ENCODE measurements at places on chromosomes 16 and 17.

GRCh38 chr17:19418251-19418992, 7.4 kb downstream of the RNF112 start:
- no peak for DNase-seq

DNA sequence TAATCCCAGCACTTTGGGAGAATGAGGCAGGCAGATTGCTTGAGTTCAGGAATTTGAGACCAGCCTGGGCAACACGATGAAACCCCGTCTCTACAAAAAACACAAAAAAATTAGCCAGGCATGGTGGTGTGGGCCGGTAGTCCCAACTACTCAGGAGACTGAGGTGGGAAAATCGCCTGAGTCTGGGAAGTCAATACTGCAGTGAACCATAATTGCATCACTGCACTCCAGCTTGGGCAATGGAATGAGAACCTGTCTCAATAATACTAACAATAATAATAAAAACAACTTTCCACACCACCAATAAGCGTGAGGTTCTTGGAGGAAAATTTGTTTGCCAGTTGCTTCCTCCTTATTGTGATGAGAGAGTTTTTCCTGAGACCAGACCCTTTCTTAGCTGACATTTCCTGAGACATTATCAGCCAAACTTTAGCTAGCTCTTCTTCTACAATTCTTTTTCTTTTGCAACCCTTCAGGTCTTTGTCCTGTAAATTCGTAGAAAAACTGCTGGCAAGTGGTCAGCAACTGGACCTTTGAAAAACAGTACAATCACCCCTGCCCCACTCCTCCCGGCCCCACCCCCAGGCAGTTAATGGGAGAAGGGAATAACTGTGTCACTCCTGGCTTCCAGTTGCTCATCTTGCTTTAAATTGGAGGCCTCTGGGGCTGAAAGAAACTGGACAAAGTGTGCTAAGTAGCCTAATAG, 3.5 kb upstream of the EZH1 start:
- no peak for DNase-seq

DNA sequence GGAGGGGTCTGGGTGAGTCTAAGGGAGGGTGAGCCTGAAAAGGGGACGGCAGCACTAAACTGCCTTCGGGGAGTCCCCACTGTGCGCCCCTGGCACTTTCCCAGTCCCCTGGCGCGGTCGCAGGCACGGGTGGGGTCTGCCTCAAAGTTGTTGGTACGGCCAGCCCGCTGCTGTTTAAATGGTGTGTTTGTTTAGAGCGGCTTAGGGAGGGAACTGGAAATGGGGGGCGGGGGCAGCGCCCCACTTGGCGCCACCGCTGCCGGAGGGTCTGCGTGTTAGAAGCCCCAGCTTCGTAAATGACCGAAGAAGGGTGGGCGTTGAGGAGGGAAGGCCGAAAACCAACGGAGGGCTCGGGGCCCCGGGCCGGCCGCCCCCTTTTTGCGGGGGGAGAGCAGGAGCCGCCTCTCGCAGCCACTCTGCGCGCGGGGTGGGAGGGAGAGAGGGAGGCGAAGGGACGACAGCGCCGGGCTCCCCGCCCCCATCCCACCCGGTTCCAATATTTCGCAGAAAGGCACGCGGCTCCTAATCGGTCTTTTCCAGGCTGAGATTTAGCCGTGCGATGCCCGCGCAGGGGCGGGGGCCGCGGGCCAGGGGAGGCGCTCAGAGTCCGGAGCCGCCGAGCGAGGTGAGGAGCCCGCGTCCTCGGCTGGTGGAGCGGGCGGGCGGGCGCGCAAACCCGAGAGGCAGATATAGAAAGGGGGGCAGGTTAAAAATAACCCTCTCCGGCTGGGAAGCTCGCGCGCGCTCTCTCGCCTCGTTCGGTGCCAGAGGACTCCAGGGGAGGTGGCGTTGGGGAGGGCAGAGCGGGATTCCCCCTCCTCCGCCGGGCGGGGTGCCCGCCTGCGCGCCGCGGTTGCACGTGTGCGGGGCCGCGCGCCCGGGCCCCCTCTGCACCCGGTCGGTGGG, 54.9 kb downstream of the SREBF1 start:
- DNase-seq: peak; percentile 26

- DNase-seq: no peak
These were observed 77.9 kb upstream of the FA2H start for GRCh38 chr16:74852500-74852875.

GRCh38 chr16:89360760-89361435, 129.5 kb downstream of the ANKRD11 start:
- peak; percentile 62 for DNase-seq

DNA sequence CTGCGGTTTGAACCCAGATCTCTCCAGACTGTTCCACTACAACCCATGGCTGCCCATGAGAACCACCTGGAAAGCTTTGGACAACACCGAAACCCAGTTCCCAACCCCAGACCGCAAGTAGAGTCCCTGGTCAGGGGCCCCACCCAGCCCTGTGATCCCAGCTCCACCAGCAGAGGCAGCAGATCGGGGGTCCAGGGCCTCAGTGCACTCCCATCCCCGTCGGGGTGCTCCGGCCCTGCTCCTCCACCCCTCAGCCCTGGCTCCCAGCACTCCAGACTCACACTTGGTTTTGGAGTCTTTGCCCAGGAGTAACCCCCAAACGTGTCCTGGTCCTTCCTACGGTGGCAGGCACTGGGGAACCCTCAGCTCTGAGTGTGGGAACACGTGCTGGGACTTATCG, 20.7 kb upstream of the OSGIN1 start:
- DNase-seq: no peak

DNA sequence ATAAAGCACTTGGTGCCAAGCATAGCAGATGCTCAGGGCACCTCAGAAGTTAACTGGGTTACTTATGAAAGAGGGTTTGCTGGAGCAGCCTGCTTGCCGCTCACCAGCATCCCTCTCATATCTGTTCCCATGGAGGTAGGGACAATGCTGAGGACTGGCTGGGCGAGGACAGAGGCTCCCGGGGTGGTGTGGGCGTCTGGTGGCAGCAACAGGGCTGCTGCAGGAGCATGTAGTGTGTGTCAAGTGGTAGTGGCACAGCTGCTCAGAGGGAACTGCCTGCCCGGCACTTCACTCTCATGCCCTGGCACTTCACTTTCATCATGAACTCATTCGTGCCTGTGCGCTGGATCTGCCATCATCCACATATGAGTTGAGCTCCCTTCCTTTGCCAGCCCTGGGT, 26.9 kb upstream of the ZNHIT3 start:
- no peak for DNase-seq

GRCh38 chr17:27907976-27908558, 14.9 kb upstream of the LYRM9 start:
- no peak for DNase-seq

- no peak for DNase-seq
These were observed 109.6 kb downstream of the CNTNAP4 start for GRCh38 chr16:76386784-76387183.

DNA sequence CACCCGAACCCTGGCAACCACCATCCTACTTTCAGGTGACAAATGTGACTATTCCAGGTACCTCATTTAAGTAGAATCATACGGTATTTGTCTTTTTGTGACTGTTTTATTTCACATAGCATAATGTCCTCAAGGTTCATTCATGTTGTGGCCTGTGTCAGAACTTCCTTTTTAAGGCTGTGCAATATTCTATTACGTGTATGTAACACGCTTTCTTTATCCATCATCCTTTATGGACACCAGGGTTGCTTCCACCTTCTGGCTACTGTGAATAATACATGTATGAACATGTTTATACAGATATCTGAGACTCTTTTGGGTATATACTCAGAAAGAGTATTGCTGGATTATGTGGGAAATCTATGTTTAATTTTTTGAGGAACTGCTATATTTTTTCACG, 28.7 kb upstream of the RSL1D1 start:
- no peak for DNase-seq

DNA sequence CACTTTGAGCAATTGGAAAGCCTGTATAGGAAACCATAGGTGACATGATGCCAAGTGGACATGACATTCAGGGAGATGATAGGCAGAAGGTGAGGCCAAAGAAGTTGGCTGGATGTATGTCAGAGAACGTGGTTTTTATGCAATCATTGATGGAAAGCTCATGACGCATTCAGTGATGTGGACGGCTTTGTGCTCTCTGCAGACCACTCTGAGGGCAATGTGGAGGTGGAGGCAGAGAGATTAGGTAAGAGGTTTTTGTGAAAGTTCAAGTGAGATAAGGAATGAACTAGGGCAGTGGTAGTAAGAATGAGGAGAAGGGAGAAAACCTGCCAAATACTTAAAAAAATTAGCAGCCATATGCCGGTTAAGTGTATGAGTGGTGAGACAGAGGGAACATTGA, 99.0 kb downstream of the PRKCA start:
- no peak for DNase-seq

- no peak for DNase-seq
These were observed 2.0 kb downstream of the PITPNM3 start for GRCh38 chr17:6554342-6554741.

- no peak for DNase-seq
These were observed 43.6 kb downstream of the NUP93 start for GRCh38 chr16:56773532-56773931.

DNA sequence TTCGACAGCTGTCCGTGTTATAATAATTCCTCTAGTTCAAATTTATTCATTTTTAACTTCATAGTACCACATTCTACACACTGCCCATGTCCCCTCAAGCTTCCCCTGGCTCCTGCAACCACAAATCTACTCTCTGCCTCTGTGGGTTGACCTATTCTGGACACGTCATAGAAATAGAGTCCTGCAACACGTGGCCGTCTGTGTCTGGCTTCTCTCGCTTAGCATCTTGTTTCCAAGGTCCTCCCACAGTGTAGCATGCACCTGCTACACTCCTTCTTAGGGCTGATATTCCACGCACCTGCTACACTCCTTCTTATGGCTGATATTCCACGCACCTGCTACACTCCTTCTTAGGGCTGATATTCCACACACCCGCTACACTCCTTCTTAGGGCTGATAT, 16.5 kb downstream of the SCGB1C2 start:
- DNase-seq: no peak

- DNase-seq: no peak
These were observed 2.1 kb downstream of the NME1 start for GRCh38 chr17:51155416-51155815.

GRCh38 chr17:11980813-11981212, 16.5 kb downstream of the ZNF18 start:
- DNase-seq: no peak

DNA sequence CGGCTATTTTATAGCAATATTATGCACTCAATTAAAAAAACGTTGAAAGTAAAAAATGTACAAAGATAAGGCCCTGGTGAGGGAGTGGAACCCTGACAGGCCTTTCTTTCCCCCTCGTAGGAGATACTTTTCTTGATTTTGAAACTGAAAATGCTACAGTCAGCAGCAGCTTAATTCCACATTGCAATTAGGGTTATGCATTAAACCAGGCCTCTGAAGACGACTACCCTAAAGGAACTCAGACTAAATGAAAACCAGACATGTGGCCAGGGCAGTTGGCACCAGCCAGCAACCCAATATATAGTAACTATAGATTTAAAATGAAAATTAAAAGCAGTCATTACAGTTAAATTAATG, 463.2 kb upstream of the MAF start:
- no peak for DNase-seq

- DNase-seq: no peak
These were observed 5.9 kb downstream of the CLEC19A start for GRCh38 chr16:19291475-19291874.

- no peak for DNase-seq
These were observed 178.0 kb downstream of the RPTOR start for GRCh38 chr17:80722661-80723060.

DNA sequence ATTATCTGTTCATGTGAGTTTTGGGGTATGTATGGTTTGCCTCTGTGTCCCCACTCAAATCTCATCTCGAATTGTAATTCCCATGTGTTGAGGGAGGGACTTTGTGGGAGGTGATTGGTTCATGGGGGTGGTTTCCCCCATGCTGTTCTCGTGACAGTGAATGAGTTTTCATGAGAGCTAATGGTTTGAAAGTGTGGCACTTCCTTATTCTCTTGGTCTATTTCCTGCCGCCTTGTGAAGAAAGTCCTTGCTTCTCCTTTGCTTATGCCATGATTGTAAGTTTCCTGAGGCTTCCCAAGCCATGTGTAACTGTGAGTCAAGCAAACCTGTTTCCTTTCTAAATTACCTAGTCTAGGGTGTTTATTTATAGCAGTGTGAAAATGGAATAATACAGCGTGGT, 128.1 kb upstream of the HS3ST4 start:
- no peak for DNase-seq

GRCh38 chr17:72336804-72337070, 215.9 kb downstream of the SOX9 start:
- DNase-seq: no peak

DNA sequence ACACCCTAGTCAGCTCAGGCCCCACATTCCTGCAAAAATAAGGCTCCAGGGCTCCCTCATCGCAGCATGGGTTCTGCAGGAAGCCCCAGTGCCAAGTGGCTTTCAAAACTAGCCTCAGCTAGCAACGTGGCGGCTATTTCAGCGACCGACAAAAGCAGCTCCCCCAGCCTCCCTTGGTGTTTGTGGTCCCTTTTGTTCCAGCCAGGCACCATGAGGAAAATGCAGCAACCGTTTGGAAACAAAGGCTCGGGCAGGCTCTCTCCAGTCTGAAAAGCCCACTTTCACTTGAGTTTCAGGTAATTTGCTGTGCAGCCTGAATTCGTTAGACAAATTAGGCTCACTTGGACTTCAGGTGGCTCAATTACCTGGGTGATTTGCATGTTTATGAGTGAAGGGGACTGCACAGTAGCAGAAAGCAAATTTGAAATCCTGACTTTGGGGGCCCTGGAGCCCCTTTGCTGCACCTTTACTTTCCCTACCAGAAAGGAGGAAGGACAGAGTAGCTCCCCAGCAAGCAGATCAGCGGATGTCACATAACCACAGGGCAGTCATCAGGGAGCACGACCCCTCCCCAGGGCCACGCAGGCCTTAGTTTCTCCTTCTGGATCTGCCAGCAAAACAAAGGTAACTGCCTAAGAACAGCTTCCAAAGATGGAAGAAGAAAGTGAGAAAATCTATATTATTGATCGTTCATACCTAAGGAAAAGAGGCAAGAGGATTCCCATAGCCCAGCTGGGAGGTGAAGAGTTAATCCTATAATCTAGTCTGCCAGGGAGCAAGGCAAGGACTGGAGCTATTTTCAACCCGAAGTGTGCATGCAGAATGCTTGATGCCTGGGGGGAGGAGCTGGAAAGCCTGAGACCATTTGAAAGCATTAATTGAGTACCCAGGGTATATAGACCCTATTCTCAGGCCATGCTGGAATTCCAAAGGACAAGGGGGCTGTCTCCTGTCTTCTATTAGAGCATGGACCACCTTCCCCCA, 143.1 kb upstream of the SDK2 start:
- DNase-seq: no peak

DNA sequence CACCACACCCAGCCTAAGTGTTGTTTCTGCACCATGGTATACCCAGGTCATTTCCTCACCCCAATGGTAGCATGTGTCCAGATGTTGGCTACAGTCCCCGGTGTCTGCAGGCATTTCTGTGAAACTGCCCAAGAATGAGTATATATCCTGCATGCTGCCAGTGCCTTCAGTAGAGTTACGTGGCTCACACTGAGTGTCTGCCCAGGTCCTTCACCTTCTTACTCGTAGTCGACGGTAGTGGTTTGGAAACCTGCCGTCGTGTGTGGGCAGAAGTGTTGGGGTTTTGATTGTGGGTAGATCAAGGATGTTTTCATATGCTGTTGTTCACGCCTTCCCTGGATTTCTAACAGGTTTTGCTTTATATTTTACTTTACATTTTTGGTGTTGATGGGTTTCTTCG, 16.8 kb downstream of the TCF25 start:
- no peak for DNase-seq

Data from T follicular helper cell (primary cell).